ENCODE measurements at places on chromosomes 1 and 21.

DNA sequence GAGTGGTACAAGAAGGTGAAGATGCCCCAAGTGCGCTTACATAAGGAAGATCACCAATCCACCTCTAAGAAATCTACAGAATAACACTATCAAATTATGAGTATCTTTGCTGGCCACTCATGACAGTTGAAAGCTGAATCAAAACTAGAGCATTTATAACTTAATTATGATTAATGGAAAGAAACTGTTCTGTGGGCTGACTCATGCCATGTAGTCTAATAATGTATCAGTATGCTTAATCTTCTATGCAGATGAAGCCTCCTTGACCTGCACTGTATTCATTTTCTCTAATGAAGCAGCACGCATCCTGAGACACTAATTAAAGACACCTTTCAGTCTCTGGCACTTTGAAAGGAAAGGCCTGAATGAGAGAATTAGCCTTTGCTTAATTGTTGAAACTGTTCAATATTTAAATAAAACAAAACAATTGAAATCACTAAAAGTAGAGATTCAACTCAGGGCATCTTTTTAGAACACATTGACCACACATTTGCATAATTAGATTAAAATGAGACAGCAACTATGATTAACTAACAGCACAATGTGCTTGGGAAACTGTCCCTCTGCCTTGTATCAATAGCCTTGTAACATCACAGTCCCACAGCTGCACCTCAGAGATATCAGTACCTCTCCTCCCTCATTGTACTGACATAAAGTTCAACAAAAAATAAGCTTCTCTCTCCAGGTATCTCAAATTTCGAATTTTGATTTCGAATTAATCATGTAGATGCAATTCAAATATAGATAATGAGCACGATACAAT is 105.6 kb downstream of the NTPCR start:
- no peak for DNase-seq

DNA sequence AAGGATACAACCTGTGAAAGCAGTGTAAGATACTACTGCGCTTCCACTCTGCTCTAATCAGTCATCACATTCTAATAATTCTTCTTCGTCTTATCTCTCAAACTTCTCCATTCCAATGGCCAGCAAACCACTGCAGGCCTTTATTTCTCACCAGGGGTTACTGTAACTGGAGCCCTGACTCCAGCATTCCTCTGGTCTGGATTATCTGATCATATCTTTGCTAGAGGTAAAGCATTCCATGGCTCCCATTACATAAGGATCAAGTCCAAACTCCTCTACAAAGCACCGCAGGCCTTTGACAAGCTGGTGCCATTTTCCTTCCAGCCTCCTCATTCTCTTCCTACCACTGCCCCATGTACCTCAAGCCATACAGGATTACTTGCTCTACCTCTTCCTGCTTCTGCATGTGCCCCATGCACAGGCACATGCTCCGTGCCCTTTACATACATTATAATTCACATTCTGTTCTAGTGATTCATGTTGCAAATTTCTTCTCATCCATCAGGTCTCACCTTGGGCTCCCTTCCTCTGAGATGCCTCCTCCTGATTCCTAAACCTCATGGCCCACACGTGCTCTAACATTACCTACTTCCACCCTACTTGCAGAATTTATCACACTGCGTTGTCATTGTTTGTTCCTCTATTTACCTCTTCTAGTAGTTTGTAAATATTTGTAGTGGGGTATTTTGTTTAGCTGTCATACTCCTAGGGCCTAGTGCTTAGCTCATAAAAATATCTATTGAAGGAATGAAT is 9.3 kb upstream of the SERBP1 start:
- DNase-seq: no peak

DNA sequence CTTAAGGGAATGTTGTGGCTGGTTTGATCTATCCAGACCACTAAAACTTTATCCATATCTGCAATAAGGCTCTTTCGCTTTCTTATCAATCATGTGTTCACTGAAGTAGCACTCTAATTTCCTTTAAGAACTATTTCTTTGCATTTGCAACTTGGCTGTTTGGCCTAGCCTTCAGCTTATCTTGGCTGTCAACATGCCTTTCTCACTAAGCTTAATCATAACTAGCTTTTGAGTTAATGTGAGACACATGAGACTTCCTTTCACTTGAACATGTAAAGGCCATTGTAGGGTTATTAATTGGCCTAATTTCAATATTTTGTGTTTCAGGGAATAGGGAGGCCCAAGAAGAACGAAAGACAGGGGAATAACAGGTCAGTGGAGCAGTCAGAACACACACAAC is 124.7 kb downstream of the TNFSF18 start:
- DNase-seq: no peak

GRCh38 chr1:208538587-208538986 is 294.4 kb upstream of the PLXNA2 start:
- DNase-seq: no peak

- no peak for DNase-seq
Measured at GRCh38 chr1:14415396-14415795, 183.1 kb upstream of the KAZN start.

DNA sequence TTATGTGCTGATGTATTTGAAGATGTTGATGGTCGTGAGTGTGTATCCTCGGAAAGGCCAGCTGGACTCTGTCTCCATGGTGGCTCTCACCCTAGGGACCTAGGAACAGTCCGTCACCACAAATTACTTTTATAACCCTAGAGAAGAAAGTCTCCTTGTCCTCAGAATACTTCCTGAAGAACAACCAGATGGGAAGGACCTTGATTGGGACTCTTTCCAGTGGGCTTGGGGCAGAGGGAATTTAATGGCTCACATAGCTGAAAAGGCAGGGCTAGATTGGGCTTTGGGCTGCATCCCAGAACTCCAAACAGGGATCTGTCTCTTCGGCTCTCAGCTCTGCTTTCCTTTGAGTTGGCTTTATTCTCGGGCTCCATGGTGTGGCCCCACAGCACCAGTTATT is 90.8 kb downstream of the TBX19 start:
- DNase-seq: no peak

Data from SIG-M5 (cell line).